ENCODE measurements at places on chromosomes 1 and 21.

- DNase-seq = no peak
Observed at GRCh38 chr1:183215076-183215720, 29.1 kb downstream of the LAMC2 start.

- no peak for DNase-seq
Observed at GRCh38 chr1:200738949-200739651, 407 bp downstream of the CAMSAP2 start.

GRCh38 chr21:29725025-29725736 is 214.6 kb downstream of the GRIK1 start:
- DNase-seq = no peak

GRCh38 chr1:103256490-103256889 is 148.2 kb upstream of the COL11A1 start:
- no peak for DNase-seq

GRCh38 chr1:226541231-226541630 is 7.3 kb upstream of the STUM start:
- DNase-seq = no peak

- no peak for DNase-seq
Observed at GRCh38 chr1:241857131-241857530, 9.1 kb downstream of the EXO1 start.

GRCh38 chr1:230031131-230031530 is 35.9 kb upstream of the GALNT2 start:
- no peak for DNase-seq

GRCh38 chr1:239125893-239126292 is 260.5 kb upstream of the CHRM3 start:
- DNase-seq = no peak

GRCh38 chr1:35499652-35500176 is 57.5 kb downstream of the KIAA0319L start:
- no peak for DNase-seq

- no peak for DNase-seq
Observed at GRCh38 chr1:90336552-90337324, 341.8 kb downstream of the ZNF326 start.

GRCh38 chr1:45258059-45258650 is 51.8 kb upstream of the ZSWIM5 start:
- DNase-seq = no peak

GRCh38 chr21:40733024-40733397 is 113.9 kb downstream of the DSCAM start:
- no peak for DNase-seq

GRCh38 chr21:34545079-34545884 is 33.3 kb upstream of the KCNE1 start:
- no peak for DNase-seq

DNA sequence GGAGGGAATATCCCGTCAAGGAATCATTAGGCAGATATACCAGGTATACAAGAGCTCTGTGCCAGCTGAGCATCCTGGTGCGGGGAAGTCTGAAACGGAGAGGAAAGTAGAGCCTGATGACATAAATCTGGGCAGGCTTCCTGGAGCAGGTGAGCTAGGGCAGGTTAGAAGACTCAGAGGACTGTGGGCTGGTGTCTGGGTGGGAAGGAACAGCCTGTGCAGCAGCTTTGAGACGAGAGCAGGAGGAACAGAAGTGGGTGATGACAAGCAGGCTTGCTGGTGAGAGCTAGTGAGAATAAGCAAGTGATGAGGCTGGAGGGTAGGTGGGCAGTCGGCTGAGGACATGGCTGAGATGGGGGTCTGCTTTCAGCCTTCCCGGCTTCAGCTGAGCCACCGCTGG is 6.7 kb downstream of the CELSR2 start:
- DNase-seq = no peak

GRCh38 chr1:58921342-58921741 is 137.5 kb upstream of the JUN start:
- no peak for DNase-seq

DNA sequence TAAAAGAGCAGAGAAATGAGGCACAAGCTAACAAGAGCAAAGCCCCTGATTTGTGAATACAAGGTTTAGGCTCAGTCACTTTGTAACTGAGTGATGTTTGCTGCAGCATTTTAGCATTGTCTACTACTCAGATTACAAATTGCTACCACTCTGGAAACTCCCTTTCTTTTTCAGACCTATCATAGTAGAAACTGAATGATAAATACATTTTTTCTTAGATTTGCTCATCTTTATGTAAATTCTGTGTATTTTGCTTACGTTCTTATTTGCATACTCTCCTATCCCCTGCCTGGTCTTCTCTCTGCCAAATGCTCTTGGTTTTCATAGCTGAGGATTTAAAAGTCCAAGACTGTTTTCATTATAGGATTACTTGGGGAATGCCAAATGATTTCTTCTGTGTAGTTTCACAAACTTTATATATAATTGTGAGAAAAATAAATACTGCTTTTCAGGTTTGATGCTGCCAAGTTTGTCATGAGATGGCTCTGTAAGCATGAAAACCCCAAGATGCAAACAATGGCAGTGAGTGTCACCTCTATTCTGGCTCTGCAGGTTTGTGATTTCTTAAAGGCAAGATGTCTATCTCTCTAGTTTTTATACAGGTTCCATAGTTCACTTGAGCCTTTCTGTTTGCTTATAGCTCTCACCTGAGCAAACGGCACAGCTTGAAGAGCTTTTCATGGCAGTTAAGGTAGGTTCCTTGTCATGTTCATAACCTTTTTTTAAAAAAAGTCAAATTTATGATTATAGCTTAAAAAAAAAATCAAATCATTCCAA is 24.7 kb downstream of the ZYG11A start:
- no peak for DNase-seq

DNA sequence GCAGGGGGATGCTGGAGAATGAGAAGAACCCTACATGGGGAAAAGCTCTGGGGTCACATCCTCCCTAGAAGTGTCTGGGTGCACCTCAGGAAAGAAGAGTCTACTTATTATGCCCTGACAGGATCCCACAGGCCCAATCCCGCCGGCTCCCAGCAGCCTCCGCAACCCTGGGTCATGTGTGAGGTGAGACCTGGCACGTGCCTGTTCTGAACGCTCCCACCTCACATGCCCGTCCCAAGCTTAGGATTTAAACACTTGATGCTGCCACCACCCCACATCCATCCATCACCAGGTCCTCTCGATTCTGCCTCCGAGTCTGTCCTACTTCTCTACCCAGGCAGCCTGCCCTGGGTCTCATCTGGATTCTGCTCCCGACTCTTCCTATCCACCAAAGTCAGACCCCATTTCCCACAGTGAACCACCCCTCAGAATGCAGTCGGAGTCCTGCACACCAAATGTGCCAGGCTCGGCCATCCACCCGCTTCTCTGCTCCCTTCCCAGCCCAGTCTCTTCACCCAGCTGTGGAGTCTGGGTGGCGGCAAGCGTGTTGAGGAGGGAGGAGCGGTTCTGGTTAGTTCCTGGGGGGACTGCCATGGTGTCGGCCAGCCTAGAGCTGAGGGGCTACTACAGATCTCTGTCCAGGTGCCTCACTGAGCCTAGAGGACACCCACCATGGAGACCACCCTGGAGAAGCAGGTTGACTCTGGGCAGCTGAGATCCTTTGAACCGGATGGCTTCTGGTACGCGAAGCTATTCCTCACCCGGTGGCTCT is 23.9 kb downstream of the SLC2A1 start:
- DNase-seq = no peak

- no peak for DNase-seq
Observed at GRCh38 chr1:201270616-201271390, 12.5 kb upstream of the PKP1 start.

DNA sequence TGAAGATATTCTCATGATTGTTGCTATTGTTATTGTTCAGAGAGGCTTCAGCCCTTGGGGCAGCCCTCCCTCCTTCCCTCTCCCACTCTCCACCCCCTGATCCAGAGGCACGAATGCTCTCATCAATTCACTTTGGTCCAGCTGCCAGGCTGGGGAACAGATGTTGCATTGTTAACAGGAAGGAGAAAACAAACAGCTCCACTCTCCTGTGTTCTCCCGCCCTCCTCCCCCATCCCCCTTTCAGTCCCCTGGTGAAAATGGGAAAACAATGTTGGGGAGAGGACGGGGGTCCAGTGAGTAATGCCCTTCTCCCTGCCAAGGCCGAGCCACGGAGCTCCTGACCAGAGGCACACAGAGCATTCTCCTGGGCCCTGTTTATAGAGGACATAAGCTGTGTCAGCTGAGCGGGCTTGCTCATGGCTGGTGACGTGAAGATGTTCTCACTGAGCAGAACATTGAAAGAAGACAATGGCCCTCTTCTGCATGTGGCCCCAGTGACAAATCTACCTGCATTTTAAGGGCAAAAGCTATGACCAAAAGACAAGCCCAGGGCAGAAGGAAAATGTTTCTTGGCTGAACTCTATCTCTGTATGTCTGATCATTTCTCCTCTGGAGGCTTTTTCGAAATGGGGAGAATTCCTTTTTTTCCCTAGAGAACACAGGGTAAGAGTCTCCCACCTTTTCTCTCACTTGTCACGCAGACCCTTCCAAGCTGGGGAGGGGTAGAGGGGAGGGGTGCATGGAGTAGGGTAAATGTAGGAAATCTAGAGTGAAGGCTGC is 111.7 kb downstream of the GLUL start:
- no peak for DNase-seq

DNA sequence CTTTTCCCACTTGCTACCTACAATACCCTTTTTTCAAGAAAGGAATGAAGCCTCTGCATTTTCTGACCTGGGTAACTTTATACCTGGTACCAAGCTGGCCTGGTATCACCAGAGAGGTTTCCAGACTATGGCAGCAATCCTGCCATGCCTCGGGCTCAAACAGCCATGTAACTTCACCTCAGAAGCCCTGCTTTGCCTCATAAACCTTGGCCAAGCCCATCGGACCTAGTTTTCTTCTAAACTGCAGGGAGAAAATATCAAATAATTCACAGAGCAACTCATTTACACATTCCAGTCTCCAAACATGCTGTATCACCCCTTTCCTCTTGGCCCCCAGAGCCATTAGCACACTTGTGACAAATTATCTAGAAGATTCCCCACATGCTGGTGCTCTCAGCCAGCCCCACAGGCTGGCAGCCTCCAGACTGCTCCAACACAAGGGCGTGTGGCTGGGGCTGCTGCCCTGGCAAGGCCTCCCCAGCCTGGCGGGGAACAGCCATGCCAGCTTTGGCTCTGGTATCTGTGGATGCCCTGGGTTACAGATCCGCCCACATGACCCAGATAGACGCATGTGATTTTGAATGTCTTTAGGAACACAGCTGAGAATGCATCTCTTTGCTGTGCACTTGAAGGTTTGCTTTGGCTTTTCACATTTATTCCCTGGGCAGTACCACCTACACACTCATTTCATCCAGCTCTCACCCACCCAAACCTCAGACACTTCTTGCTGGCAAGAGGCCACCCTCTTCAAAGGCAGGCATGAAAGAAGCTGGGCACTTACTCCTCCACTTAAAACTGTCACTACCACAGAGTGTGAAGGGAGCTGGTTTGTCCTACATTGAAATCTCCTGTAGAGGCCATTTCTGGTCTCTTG is 70.0 kb upstream of the BCAR3 start:
- DNase-seq = no peak

DNA sequence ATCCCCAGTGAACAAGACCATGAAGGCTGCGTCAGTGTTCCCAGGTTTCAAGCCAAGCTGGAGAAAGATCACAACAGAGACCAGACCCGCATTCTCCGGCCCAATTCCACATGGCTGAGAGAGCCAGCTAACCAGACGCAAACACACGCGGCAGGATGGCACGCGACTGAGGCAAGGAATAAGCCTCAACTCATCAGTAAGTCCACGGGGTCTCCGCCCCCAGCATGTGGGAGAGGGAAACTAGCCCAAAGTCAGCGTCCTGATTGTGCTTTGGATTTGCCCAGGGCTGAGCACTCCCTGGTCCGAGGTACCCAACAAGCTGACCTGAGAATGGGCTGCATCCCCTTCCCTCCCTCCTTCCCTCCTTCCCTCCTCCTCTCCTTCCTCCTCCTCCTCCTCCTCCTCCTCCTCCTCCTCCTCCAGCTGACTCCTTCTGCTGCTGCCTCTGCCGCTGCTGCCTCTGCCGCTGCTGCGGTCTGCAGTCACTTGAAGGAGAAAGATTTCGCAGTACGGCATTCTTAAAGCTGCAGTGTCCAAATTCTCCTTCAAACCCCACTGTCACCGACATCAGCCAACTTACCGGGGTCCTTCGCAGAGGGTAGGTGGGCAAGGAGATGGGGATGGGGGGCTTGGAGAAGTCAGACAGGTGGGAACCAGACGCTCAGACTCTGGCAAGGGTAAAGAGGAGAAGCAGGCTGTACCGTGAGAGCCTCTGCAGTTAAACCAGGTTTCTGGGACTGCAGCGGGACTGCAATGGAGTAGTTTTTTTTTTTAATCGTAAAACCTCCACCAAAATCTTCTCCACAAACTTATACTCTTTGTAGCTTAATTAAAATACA is 33.0 kb upstream of the H6PD start:
- DNase-seq = no peak

GRCh38 chr1:216332003-216332402 is 91.2 kb downstream of the USH2A start:
- DNase-seq = no peak

- peak; percentile 13 for DNase-seq
Observed at GRCh38 chr21:33230545-33231324, 997 bp downstream of the IFNAR2 start.

GRCh38 chr1:40903106-40903505 is 40.9 kb upstream of the CITED4 start:
- DNase-seq = no peak

DNA sequence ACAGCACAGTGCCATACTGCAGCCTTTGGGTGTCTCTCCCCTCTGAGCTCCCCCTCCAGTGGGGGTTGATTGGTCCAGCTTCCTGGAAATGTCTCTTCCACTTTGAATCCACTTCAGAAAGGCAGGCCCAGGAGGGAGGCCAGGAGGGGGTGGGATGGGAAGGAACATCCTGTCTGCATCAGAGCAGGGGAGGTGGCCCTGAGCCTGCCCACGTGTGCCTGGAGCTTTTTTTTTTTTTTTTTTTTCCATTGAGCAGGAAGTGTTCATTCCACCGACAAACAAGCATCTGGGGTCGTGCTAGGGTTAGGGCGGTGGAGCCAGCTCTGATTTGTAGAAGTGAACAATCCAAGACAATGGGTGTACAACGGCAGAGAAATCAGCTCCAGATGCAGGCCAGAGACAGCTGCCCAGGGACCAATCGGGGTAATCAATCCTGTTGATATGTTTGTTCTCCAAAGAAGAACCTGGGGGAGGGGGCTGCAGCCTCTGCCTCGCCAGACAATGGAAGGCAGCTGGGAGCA is 93.3 kb downstream of the SSBP3 start:
- DNase-seq = no peak

GRCh38 chr21:27213303-27213702 is 246.4 kb upstream of the ADAMTS5 start:
- no peak for DNase-seq
